Memory B cell (primary cell): ENCODE measurements at places on chromosomes 6 and 20.

- DNase-seq = no peak
Observed at GRCh38 chr6:152094992-152095592, 287.6 kb downstream of the ESR1 start.

GRCh38 chr6:114419175-114419574 lies 76.4 kb upstream of the HS3ST5 start:
- no peak for DNase-seq

DNA sequence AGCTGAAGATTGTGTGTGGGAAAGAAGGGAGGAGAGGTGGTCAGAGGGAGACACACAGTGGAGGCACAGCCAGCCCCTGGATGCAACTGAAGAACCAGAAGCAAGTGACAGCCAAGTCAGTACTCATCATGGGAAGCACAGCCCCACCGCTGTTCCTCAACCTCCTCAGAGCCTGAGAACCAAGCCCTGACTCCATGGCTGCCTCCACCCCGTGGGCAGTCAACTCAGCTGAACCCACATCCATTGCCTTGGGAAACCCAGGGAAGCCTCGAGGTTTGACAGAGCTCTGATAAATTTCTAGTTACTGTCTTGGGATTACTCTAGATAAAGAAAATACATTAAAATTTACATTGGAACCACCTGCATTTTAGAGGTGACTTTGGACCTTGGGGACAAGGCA lies 29.6 kb downstream of the ALDH5A1 start:
- no peak for DNase-seq

DNA sequence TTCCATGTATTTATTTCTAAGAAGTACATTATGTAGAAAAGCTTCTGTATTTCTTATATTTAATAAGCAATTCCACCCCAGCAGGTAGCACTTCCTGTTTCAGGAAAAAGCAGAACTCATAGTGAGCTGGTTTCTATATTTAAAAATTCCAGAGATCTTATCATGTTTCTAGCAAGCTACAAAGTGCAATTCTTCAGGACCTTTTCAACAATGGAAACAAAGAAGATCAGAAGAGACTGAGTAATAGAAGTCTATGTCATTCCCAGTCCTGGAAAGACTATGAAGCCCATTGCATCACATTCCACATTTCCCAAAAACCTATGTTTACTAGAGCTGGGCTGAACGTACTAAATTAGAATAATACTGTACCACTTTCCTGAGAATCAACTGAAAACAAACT lies 302.6 kb upstream of the NRSN1 start:
- DNase-seq = no peak

GRCh38 chr20:34268145-34268544 lies 26.9 kb downstream of the ASIP start:
- DNase-seq = no peak

DNA sequence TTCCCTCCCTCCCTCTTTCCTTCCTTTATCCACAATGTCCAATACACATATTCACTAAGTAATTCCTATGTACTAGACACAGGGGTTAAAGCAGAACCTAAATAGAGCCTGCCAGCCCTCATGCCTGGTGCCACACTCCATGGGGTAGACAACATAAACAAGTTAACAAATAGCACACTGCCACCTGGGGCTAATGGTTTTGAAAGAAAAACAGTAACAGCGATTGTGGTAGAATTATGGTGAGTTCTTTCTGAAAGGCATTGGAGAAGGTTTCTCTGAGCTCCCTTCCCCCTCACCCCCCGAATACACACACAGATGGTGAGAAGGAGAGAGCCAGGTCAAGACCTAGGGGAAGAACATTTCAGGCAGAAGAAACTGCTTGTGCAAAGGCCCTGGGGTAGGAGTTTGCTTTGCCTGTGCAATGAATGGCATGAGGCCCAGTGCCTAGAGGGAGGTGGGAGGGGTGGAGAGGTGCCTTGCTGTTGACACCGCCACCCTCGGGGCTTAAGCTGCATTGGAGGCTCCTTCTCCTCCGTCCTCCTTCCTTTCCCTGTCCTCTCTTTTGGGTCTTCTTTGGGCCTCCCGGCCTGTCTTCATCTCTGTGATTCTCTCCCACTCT lies 502.4 kb upstream of the SULF2 start:
- DNase-seq = no peak

- DNase-seq = no peak
Observed at GRCh38 chr20:6130045-6130444, 7.2 kb upstream of the FERMT1 start.

GRCh38 chr6:144580771-144581170 lies 295.6 kb downstream of the UTRN start:
- no peak for DNase-seq

DNA sequence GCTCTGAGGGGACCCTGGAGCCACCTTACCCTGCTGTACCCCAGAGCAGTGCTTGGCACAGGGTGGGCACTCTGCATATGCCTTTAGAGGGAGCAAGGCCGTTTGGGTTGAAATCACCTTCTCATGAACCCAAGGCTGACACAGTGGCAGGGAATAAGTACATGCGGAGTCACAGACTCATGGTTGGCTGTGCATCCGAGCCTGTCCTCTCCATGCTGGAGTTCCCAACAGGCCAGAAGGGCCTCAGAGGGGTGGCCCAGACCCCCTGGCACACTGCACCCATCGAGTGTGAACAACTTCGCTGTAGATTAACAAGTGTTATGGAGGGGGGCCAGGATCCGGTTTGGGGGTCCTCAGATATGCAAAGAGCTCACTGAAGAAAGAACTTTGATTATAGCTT lies 21.0 kb upstream of the IRF4 start:
- DNase-seq = no peak

DNA sequence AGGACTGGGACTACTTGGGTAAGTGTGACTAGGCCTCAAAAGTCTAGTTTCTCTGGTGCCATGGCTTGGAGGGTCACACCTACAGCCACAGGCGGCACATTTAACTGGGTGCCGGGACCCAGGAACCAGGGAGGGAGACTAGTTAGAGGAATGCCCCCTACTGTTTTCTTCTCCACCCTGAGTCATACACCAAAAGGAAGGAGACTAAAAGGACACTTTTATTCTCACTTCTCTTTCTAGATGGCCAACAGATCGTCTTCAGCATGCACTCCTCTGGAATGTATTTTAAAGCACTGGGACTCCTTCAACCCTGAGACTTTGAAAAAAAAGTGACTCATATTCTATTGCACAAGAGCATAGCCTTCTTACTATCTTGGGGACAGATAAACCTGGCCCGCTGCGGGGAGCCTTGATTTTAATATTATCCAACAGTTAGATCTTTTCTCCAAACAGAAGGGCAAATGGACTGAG lies 33.4 kb downstream of the PLN start:
- no peak for DNase-seq

GRCh38 chr6:116633685-116634084 lies 17.4 kb downstream of the RSPH4A start:
- no peak for DNase-seq

- DNase-seq = no peak
Observed at GRCh38 chr6:46054516-46054915, 38.9 kb upstream of the CLIC5 start.

DNA sequence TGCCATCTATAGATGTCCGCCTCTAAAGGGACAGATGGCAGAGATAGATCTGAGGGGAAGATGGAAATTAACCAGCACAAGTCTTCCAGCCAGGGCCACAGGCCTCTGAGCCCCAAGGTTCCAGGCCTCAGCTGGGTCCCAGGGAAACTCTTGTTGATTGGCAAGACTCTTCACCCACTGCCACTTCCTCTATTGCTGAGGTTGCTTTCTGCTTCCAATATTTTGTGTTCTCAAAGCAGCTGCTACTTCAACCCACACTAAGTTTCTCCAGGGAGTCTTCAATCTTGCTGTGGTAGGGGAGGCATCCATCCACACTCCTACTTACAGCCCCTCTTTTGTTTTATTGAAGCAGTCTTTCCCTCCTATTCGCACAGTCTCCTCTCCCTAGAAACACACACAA lies 36.4 kb upstream of the SASH1 start:
- DNase-seq = no peak

DNA sequence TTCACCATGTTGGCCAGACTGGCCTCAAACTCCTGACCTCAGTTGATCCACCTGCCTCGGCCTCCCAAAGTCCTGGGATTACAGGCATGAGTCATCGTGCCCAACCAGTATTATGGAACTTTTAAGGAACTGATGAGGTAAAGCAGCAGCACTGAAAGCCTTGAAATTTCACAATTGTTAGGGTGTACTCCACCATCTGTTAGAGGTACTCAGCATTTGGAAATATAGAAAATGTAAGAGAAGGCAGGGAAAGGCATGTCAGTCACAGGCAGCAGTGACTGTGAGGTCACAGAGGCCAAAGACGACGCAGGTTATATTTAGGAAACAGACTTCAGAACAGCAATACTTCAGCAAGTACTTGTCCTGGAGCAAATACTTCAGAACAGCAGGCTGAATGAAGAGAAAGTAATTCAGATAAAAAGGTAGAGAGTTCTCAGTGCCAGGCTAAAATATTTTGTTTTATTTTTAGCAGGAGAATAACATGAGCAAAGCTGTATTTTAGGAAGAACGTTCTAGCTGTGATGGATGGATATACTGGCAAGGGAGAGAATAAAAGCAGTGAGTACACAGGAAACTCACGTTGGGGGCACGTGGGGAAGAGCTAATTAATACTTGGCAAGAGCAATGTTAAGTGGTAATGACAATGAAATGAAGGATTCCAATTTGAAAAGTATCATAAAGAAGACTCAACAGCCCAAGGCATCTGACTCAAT lies 67.2 kb downstream of the DTNBP1 start:
- DNase-seq = no peak

GRCh38 chr6:37321516-37322415 lies 32.0 kb upstream of the RNF8 start:
- no peak for DNase-seq

- no peak for DNase-seq
Observed at GRCh38 chr6:35665573-35665972, 23.1 kb downstream of the FKBP5 start.

DNA sequence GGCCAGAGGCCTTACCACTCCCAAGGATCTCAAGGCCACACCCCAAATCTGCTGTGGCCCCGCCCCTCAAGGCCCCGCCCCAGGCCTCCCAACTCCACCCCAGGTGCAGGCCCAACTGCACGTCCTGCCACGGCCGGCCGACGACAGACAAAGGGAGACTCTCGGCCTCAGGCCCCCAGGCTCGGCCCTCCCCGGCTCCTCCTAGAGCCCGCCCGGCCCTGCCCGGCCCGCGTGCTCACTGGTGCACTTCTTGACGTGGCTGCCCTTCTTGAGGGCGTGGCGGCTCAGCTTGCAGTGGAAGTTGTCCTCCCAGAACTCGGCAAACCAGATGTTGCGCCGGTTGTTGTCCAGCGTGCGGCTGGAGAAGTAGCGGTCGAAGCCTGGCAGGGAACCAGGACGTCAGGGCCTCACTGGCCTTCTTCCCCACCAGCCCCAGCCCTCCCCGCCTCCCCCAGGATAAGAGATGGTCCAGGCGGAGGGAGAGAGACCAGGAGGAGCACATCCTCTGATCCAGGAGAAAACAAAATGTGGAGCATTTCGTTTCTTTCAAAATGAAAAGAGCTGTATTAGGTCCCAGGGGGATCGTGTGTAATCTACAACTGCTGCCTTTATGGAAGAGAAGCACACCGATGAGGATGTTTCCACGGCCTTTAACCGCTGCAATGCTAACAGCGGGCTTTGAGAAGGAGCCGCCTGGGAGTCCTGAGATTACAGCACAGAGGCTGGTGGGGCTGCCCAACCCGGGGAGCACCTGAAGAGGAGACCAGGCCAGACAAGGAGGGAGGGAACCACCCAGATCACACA lies 89.4 kb downstream of the GRM4 start:
- DNase-seq = no peak

GRCh38 chr20:49785852-49786175 lies 26.8 kb upstream of the SLC9A8 start:
- peak; percentile 24 for DNase-seq

GRCh38 chr6:144749263-144749662 lies 464.1 kb downstream of the UTRN start:
- DNase-seq = no peak

DNA sequence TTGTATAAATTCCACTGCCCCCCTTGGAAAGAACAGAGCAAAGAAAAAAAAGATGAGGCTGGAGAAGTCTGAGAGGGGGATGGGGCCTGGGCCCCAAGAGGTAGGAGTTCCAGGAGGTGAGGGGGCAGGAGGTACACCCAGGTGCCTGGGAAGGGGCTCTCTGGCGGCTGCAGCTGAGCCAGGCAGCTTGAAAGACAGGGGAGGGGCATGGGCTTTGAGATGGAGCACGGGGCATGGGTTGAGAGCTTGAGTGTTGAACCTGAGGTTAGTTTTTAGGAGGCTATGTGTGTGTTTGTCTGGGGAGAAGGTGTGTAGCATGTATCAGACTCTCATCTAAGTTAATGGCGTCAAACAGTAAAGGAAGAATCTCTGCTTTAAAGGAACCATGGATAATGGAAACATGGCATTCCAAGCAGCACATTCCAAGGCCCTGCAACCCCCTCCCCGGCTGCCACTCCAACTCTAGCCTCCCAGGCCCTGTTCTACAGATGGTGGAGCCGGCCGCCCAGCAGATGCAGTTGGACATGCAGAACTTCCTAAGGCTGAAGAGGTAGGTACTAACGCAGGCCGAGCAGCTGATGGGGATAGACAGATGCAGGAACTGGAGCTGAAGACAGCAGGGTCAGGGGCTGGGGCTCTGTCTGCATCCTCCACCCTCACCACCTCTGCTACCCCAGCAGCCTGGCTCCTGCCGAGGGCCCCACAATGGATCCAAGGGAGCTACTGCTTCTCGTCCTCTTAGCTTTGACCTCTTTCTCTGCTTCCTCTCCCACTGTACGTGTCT lies 42.1 kb downstream of the MDFI start:
- no peak for DNase-seq

DNA sequence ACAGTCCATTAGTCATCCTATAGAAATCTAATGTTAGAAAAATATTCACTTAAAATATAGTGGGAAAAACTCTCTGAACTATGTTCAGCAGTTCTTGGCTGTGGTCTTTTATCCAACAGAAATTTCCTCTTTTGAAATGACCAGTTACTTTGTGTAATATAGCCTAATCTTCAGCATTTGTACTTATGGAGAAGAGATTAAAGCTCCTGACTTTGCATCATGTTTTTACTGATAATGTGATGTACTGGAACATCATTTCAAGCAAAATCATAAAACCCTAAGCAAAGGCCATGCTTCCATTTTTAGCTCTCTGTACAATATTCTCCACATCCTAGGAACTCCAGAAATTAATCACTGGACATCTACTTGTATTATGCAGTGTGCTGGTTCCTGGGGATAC lies 430.8 kb upstream of the RUNX2 start:
- no peak for DNase-seq

DNA sequence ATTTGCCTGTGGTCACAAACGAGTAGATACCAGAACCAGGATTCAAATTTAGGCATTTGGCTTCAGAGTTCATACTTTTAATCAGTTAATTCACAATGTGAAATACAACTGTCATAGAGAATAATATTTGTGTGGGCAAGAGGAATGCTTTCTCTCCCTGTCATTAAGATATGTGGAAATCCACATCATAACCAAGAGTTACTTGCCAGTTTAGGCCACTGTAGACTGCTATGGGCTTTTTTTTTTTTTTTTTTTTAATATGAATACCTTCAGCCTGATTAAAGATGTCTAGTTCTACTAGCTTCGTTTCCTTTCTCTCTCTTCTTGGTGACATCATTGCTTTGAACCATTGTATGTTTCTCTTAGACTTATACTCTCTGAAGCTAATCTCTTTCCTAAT lies 244.9 kb downstream of the ZFAND3 start:
- DNase-seq = no peak
